ENCODE measurements at places on chromosomes 16 and 17.

DNA sequence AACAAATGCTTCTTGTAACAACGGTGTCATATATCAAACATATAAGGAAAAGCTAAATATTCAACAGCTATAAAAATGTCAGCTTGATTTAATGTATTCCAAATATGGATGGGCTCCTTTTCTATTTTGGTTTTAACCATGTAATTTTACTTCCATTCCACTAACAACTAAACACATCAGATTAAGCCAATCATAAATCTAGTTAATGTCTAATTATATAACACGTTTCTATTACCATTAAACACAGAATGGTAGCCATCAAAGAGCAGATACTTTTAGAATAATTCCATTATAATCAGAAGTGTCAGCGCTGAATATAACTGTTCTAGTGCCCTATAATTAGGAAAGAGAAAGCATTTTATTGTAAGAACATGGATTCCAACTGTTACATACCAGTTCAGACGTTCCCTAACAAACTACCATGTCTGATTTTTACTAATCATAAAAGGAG lies 10.0 kb downstream of the CMC2 start:
- DNase-seq: no peak

DNA sequence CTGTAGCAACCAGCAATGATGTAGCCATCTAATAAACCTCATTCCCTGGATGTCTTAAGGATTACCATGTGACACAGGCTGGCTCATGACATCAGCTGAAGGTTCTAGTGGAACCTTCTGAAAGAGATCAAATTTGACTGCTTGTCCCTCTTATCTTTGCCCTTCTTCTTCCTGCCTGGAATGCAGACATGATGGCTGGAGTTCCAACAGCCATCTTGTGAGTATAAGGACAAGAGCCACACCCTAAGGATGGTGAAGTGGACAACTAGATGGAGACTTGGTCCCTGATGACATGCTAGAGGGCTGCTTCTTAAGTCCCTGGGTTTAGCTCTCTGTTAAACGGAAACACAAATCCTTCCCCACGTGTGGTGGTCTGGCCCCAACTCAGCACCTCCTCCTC lies 37.6 kb downstream of the PLXDC1 start:
- no peak for DNase-seq

DNA sequence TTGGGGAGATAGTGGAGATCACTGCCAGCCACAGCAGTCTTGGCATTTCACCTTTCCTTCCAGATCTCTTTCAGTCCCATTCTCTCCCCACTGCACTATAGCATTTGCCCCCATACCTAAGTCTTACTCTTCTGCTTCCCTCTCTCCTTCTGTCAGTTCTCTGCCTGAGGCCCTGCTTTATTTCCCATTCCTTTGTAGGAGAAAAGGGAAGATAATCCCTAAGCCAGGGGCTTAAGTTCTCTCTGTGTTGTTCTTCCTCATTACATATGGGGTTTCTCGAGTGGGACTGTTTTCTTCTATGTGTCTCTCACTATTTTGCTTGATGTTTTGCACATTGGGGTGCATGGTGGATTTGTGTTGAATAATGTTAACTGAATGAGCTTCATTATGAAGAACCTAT lies 6.4 kb downstream of the KDM6B start:
- no peak for DNase-seq

- DNase-seq: no peak
Measured at GRCh38 chr16:30374538-30374937, at the start of gene MYL11. TSS of gene MYL11 (plus strand) at chr16:30374802. CDS start at chr16:30374858, 56 bp downstream.

- no peak for DNase-seq
Measured at GRCh38 chr16:3194792-3195191, 6.8 kb downstream of the OR1F1 start.

All from forelimb muscle (tissue), 1 donor.